ENCODE measurements at places on chromosomes 5 and 9.
A peak's percentile ranks its signal among the peaks of the same experiment; 100 is the strongest.

- DNase-seq, result no peak
Measured at GRCh38 chr5:61854531-61854930, 451.5 kb upstream of the KIF2A start.

DNA sequence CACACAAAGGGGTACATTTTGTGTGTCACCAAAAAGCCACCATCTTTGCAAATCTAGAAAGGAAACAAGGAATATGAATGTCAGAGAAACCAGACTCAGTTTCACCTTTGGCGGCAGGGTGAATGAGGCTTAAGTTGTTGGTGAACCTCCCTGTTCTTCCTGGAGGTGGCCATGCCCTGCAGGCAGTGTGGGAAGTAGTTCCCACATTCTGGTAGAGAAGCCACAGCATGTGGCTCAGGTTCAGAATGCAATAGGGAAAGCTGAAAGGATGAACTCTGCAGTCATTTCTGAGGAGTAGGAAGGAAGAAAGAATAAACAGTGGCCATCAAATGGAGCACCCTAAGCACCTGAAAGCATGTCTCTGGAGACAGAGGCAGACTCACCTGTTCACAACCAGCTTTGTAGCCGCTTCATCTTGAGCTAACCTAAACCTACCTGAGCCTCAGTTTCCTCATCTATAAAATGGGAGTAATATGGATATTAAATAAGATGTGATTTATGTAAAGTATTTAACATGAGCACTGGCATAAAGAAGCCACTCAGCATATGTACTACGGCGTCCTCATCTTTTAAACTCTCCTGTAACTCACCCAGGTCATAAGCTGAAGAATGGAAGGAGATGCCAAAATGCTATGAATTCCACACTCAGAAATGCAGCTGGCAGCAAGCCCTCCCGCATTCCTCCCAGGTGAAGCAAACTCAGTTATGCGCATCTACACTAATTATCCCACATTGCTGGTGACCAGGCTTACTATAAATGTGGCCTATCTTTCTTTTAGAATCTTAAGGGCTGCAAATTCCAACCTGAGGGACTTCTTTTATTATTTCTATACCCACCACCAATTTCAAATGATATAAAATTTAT, 86.0 kb downstream of the ZNF608 start:
- DNase-seq, result no peak

GRCh38 chr5:106121972-106122605, 1548.6 kb downstream of the EFNA5 start:
- DNase-seq, result no peak

- no peak for DNase-seq
Measured at GRCh38 chr9:71916834-71917534, 5.5 kb downstream of the C9orf85 start.

DNA sequence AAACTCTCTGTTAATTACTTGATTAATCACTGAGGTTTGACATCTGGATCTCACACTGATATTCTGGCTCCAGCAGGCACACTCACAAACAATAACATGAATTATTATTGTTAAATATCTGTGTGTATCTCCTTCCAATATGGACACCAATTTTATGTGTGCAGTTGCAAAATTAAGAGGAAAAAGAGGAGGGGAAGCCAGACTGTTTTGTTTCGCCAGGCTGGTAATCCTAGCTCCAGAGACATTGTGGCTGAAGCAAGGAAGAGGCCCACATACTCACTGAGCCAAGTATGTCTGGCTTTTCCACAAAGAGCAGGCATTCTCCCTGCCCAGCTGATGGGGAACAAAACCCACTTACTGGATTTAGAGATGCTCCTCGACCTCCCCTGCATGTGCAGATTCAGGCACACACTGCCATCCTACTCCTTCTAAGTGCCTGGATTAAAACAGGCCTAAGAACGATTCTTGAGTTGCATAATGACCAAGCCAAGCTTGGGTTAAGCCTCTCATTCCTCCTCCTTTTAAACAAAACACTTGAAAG, 181.9 kb downstream of the ESM1 start:
- DNase-seq, result no peak

DNA sequence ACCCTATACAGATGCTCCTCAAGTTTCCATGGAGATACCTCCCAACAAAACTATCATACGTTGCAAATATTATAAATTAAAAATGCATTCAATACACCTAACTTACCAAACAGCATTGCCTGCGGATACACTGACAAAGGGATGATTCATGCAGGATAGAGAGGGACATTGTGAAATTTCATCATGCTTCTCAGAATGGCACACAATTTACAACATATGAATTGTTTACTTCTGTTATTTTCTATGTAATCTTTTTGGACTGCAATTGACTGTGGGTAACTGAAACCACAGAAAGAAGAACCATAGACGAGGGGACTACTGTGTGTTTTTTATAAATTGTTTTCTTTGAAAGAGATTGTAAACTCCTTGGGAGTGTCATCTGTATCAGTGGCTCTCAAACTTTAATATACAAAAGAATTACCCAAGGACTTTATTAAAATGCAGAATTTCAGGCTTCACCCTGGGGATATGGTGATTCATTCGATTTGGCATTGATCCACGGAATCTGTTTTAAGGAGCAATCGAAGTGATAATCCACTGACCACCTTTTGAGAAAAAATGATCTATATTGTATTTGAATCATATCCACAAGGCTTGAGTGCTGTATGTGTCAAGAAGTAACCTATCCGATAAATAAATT, 146.4 kb downstream of the SGCD start:
- no peak for DNase-seq

GRCh38 chr5:72821776-72822175, 5.3 kb downstream of the TNPO1 start:
- DNase-seq, result no peak

DNA sequence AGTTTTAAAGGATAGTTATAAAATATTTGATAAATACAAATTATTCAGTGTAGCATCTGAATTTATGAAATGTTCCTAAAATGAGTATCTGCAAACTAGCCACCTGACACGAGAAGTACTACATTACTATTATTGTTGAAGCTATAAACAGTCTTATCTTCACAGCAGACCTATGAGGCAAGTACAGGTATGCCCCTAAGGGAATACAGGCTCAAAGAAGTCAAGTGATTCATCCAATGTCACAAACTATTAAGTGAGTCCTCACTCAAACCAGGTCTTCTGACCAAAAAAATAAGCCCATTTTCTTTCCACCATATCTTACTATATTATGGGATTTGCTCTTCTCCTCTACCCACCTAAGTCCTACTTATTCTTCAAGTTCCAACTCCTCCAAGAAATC, 28.7 kb downstream of the STRBP start:
- DNase-seq, result no peak

DNA sequence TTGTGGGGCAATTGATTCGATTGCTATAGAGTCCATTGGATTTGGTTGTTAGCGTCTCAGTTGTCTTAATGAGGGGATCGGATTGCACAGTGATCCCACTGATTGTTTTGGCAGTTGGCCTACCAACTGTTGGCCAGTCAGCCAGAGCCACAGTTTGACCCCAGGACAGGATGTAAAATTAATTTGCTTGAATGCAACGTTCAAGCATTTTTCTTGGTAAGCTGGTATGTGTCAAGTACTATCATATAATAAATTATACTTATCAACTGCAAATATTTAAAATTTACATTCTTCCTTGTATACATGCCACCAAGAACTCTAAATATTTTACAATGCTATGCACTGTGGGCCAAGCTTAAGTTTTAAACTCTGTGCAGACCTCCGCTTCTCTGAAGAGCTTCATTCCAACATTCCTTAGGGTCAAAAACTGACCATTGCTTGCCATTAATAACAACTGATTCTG, 80.4 kb upstream of the OSMR start:
- no peak for DNase-seq

DNA sequence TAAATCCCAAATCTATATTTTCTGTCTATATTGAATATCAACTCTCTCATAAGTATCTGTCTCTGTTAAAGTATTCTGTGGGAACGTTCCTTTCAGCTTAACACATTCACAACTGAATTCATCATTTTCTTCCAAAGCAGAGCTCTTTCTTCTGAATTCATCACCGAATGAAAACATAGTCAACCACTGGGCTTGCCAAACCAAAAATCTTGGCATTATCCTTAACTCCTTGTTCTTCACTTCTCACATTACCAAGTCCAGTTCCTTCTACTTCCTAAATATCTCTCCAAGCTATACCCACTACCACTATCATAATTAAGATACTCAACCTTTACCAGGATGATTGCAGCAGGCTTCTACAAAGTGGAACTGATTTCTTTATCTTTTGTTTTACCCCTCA, 559.8 kb downstream of the MAT2B start:
- DNase-seq, result no peak

DNA sequence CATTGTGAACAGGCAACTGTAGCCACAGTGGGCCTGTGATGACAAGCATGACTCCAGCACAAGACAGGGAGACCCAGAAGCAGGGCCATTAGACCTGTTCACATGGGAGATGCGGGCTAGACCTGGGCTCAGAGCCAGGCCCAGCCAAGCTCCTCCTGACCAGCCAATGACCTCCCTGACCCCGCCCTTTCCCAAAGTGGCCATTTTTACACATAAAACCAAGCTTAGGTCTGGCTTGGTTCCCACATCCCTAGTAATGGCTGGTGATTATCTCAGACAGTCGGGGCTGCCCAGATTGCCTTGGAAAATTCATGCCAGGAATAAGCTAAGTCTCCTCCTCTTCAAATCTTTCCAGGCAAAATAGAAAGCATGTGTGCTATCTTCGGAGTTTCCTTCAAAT, 94.1 kb downstream of the FRMD3 start:
- DNase-seq, result no peak

DNA sequence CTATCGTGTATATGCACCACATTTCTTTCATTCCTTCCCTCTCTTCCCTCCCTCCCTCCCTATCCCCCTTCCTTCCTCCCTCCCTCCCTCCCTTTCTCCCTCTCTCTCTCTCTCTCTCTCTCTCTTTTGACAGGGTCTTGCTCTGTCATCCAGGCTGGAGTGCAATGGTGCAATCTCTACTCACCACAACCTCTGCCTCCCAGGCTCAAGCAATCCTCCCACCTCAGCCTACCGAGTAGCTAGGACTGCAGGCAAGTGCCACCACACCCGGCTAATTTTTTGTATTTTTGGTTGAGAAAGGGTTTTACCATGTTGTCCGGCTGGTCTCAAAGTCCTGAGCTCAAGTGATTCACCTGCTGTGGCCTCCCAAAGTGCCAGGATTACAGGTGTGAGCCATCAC, 1.1 kb upstream of the ANKS6 start:
- no peak for DNase-seq

DNA sequence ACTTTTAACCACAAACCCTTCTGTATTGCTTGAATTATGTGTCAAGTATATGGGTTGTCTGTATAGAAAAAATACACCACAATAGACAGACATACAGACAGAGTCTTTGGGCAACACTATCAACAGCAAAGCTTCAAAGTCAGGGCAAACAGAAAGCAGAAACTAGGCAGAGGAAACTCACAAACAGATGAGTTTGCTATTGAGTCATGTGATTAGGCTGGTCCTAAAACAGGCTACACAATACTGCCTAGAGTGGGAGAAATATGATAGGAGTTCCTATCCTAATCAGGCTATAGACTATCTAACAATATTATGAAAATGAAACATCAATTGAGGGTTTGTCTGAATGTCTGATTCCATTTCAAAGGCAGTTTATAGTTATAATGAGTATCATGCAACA, 156.4 kb downstream of the EDIL3 start:
- no peak for DNase-seq

- no peak for DNase-seq
Measured at GRCh38 chr9:116594547-116594946, 92.6 kb upstream of the TRIM32 start.

- DNase-seq, result peak; percentile 20
Measured at GRCh38 chr9:15357050-15357653, 50.1 kb upstream of the TTC39B start.

DNA sequence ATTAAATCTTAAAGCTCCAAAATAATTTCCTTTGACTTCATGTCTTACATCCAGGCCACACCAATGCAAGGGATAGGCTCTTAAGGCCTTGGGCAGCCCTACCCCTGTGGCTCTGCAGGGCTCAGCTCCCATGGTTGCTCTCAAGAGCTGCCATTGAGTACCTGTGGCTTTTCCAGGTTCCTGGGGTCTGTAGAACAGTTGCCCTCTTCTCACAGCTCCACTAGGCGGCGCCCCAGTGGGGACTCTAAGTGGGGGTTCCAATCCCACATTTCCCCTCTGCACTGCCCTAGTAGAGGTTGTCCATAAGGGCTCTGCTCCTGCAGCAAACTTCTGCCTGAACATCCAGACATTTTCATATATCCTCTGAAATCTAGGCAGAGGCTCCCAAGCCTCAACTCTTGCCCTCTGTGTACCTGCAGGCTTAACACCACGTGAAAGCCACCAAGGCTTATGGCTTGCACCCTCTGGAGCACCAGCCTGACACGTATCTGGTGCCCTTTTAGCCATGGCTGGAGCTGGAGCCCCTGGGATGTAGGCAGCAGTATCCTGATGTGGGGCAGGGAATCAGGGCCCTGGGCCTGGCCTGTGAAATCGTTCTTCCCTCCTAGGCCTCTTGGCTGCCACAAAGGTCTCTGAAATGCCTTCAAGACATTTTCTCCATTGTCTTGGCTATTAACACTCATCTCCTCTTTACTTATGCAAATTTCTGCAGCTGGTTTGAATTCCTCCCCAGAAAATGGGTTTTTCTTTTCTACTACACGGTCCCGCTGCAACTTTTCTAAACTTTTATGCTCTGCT, 185.1 kb downstream of the SMARCA2 start:
- no peak for DNase-seq
